ENCODE measurements at places on chromosomes 5 and 9. TPM values are rescaled to one million over a fixed set of nuclear protein-coding genes. Genes with fewer than 3 reads are reported as not detected.

Gene TTLL11
- polyA plus RNA-seq, result 0.57 TPM

Gene PCDHGA1
- polyA plus RNA-seq, result 0.07 TPM

GRCh38 chr9:124792257-124793014 lies 15.5 kb downstream of the OLFML2A start:
- DNase-seq, result no peak

Gene ZDHHC11B
- 0.83 TPM for polyA plus RNA-seq

- no peak for DNase-seq
Measured at GRCh38 chr9:133051281-133051900, 10.4 kb upstream of the CEL start.

Gene CCDC152
- polyA plus RNA-seq, result 75.9 TPM

Gene NEUROG1
- 0.16 TPM for polyA plus RNA-seq

DNA sequence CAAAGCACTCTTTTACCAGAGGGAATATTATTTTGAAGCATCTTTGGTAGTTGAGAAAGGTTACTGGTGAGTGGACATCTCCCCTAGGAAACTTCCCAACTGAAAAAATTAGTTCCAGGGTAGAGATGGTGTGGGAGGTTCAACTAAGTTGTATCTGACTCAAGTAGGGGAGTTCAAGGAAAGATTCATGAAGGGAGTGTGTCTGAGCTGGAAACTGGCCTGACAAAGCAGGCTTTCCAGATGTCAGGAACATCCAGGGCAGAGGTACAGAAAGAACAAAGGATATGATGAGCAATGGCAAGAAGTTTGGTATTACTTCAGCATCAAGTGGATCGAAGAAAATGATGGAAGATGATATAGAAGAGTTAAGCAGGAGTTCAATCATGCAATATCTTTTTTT lies 458.0 kb upstream of the RIOK2 start:
- no peak for DNase-seq

DNA sequence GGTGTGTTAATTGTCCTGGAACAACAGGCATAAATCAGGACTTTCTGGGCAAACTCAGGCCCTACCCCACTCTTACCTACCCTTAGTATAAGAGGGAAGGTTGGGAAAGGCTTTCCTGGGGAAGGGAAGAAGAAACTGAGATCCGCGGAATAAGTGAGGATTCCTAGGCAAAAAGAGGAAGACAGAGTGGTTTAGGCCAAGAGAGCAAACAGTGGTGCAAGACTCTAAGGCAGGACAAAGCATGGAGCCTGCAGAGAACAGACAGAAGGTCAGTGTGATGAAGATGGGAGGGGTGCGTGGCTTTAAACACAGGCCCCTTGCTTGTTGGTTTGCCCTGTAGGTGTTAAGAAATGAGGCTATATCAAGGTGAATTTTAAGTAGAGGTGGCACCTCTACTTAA lies 69.4 kb downstream of the TMC1 start:
- DNase-seq, result no peak

Gene CBY3
- 0.38 TPM for polyA plus RNA-seq

DNA sequence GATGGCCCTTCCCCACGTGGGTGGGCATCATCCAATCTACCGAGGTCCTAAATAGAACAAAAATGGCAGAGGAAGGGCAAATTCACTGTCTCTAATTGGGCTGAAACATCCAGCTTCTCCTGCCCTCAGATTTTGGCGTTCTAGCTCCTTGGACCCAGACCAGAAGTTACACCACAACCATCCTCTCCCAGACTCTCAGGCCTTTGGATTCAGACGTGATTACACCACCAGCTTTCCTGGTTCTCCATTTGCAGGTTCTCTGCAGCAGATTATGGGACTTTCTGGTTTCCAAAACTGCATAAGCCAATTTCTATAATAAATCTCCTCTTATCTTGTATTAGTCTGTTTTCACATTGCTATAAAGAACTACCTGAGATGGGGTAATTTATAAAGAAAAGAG lies 73.6 kb upstream of the STARD4 start:
- no peak for DNase-seq

GRCh38 chr9:109254317-109254716 lies 66.5 kb downstream of the EPB41L4B start:
- DNase-seq, result no peak

DNA sequence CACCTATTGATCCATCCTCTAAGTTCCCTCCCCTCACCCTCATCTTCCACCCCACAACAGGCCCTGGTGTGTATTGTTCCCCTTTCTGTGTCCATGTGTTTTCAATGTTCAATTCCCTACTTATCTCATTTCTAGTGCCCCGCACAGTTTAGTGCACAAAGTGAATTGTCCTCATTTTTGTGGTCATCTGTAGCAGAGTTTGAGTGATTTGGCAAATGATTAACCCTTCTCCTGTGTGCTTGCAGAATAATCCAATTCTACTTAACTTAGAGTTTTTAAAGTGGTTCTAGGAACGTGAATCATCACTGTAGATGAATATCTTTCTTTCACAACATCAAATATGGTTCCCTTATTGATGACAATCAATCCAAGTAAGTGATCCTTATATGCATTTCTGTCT lies 6.3 kb upstream of the HAPLN1 start:
- DNase-seq, result no peak

DNA sequence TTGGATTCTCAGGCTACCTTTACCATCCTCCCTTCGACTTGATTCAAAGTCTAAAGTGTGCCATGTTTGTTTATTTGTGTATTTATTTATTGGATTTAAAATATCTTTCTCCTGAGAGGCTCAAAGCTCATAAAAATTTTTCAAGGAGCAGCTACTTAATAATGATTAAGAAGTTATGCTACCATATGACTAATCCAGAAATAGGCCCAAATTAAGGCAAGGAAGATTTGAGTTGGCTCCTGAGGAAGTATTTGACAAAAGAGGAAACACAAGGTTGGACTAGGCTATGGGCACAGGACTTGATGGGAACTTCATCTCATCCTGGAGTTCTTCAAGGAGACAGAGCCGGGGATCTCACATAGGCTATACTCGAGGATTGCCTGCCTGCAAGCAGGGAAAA lies 22.4 kb upstream of the PPP2CA start:
- DNase-seq, result no peak

GRCh38 chr5:87399720-87400119 lies 13.0 kb downstream of the CCNH start:
- no peak for DNase-seq

- no peak for DNase-seq
Measured at GRCh38 chr5:111299831-111300432, 75.7 kb downstream of the CAMK4 start.

Gene TEX48
- not detected for polyA plus RNA-seq

GRCh38 chr5:37490120-37490810 lies 111.1 kb downstream of the WDR70 start:
- DNase-seq, result no peak

DNA sequence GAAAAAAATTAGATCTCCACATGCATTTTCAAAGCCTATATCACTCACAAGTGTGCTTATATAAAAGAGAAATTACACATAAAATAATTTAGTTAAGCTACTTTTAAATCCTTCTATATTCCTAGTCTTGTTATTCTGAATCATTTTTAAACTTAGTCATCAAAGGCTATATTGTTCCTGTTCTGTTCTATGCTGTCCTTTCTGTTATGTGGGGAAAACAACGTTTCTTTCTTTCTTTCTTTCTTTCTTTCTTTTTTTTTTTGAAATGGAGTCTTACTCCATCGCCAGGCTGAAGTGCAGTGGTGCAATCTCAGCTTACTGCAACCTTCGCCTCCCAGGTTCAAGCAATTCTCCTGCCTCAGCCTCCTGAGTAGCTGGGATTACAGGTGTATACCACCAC lies 389.2 kb upstream of the FTMT start:
- DNase-seq, result no peak

Gene SPATA9
- polyA plus RNA-seq, result not detected

Gene AKNA
- 11.2 TPM for polyA plus RNA-seq

DNA sequence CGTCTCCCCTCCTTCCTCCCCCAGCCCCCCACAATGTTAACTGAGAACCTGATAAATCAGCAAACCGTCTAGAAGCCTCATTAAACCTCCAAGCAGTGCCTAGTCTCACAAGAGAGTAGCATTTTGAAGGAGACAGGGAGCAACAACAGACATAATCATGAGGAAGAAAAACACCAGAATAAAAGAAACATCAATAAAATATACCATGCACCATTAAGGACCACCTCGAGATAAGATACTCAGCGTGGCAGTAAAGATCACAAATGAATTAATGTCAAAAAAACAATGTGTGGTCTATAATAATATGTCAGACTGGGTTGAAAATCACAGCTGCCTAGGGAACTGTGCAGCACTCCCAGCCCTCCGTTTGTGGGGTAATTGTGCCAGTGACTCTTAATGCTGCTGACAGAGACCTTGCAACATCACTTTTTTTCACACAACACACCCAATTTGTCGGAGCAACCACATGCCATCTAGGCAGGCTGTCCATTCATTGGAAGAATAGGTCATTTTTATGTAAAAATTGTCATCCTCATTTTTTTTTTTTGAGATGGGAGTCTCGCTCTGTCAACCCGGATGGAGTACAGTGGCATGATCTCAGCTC lies 450.8 kb upstream of the WWC1 start:
- DNase-seq, result no peak

DNA sequence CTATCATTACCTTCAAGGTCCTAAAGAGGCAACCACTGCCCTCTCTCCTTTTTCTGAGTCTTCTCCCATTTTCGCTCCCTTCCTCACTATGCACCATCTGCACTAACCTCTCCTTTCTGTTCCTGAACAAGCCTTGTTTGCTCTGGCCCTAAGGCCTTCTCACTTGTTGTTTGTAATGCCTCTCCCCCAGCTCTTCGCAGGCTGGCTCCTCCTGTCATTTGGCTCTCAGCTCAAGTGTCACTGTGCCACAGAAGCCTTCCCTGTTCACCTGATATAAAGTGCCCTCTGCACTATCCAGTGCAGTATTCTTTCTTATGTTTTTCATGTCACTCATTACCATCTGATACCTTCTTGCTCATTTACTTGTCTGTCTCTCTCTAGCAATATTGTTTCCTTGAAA lies 303.7 kb downstream of the KCNN2 start:
- DNase-seq, result no peak

Gene RAPGEF6
- polyA plus RNA-seq, result 9.5 TPM

DNA sequence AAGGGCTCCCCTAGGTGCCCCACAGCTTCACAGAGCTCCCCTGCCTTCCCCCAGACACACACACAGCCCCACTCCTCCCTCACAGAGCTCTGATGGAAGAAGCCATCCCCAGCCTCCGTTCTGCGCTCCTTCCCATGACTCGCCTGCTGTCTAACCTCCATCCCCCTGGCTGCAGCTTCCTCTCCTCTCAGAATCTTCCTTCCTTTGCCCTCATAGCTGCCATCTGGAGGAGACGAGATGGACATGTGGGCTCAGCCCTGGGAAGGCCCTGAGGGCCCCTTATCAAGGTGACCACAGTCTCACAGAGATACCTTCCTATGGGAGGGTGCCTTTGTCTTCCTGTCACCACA lies 94.3 kb downstream of the PCDH1 start:
- DNase-seq, result no peak

Gene CYFIP2
- polyA plus RNA-seq, result 58.9 TPM

DNA sequence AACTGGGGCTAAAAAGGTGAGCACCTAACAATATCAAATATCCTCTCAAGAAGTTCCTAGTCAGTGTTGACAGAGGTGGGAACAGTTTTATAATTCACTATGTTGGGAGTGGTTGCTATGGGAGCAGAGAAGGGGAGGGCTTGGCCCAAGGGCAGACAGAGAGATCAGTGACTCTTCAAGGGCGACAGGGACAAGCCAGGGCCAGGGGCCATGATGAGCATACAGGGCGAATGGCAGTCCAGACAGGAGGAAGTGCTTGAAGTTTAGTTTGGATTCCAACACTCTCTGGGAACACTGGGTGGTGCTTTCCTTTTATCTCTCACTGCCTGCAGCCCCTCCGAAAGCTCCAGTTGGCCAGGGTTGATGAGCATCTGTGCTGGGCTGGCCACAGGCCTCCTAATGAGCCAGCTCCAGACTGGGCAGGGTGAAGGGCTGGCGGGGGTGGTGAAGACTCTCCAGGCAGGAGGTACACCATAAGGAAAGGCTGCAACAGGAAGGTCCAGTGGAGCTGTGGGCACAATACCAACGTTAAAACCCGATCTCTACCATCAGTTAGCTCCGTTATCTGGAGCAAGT lies 111.3 kb downstream of the TMEM174 start:
- DNase-seq, result no peak

Gene F2RL1
- 16.2 TPM for polyA plus RNA-seq

DNA sequence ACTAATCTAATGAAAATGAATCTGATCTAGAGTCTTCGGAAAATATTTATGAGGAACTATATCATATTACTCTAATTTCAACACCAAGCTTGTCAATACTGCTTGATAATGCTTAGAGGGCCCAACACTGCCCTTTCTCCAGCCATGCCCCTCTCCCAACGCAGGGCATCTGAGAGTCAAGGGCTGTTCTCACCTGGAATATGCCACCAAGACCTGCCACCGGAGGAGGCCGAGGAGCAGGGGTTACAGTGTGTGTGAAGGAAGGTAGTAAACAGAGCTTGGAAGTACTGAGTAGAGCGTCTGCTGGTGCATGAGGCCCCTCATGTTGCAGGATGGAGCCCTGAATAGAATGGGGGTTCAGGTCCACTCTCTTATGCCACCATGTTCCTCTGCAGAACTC lies 301.3 kb upstream of the MPDZ start:
- no peak for DNase-seq

Gene ZNF658
- polyA plus RNA-seq, result 1.6 TPM

Gene TAS2R1
- polyA plus RNA-seq, result 0.19 TPM

DNA sequence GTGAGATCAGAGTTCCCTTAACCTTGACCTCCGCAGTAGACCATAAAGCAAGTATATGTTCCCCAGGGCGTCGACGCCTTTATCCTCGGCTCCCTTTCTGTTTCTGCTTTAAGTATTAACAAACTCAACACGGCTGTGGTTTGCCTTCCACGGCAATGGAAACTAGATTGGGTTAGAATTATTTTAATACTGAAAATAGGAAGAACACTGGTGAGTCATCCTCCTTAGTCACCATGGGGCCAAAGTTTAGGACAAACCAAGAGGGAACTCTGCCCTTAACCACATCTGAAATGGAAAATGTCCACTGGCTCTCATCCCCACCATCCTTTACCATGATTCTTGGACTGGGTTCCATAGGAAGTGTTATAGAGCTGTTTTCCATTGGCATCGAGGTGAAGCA lies 386.1 kb downstream of the ACTL7B start:
- DNase-seq, result no peak

Gene KCNV2
- 0.60 TPM for polyA plus RNA-seq

- no peak for DNase-seq
Measured at GRCh38 chr9:35342221-35342958, 147.5 kb upstream of the RUSC2 start.

Gene BTNL8
- not detected for polyA plus RNA-seq

- no peak for DNase-seq
Measured at GRCh38 chr9:90848866-90849265, 47.2 kb downstream of the SYK start.

DNA sequence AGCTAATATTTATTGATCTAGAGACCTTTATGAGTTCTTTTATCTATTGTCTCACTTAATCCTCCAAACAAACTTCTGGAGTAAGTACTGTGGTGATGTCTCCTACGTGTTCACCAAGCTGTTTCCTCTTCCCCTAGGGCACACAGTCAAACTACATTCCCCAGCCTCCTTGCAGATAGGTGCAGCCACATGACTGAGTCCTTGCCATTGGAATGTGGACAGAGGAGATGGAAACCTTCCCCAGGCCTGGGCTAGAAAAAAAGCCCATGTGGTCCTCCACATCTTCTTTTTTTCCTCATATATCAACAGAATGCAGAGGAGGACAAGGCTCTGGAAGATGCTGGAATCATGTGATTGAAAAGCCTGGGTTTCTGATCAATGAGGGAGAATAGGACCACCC lies 88.0 kb downstream of the ANKRD55 start:
- DNase-seq, result no peak

- peak; percentile 53 for DNase-seq
Measured at GRCh38 chr5:125006011-125006685, 259.7 kb upstream of the ZNF608 start.
